ENCODE measurements at places on chromosomes 5 and 9.

DNA sequence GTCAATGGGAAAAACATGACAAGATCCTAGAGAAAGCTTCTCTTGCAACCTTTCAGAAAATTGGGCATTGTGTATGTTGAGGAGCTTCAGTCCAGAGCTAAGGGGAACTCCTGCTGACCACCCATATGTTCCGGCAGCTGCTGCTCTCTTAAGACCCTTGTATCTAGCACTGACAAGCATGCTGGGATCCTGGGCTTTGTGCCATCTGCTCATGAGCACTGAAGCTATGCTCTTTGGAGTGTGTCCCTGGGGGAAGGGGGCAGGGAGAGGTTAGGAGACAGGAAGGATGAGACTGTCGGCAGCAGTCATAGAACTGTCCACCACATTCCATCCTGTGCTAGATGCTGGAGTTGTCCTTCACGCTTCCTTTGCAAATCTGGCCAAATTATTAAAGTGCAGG, 109.3 kb downstream of the JAKMIP2 start:
- DNase-seq = no peak

GRCh38 chr5:96859375-96859774, 16.9 kb upstream of the ERAP2 start:
- DNase-seq = no peak

- no peak for DNase-seq
These were observed 27.3 kb downstream of the CLTA start for GRCh38 chr9:36218011-36218410.

- no peak for DNase-seq
These were observed 416.5 kb upstream of the CCNH start for GRCh38 chr5:87829217-87829551.

GRCh38 chr9:137678202-137678601, 59.4 kb downstream of the EHMT1 start:
- DNase-seq = no peak

DNA sequence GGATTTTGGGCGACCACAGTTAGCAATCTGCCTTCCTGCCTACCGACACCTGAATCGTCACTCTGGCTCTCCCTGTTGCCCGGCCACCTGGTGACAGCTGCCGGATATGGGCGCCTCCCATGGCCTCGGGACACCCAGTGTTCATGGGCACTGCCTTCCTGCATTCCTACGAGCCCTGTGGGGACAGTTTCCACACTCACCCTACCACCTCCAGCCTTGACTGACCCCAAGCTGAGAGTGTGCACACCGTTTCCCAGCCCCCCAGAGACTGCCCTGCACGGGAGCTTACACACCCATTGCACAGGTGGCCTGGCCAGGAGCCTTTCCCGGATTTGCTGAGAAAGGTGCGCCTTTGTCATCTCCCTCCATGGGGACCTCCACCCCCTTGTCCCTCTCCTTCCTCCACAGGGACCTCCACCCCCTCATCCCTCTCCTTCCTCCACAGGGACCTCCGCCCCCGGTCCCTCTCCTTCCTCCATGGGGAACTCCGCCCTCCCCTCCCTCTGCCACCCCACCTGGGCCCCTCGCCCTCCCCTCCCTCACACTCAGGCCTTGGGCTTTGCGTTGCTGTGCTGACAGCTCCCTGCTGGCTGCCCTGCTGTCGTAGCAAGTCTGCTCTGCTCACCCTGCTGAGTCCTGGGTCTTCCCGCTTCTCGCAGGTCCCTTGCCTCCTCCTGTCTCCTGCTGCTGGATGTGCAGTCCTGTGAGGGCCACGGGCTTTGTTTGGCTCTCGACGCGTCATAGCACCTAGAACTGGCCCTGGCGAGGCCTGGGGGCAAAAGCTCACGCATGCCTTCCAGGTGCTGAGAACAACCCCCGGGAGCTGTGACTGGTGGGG, 48.4 kb downstream of the MRPL36 start:
- no peak for DNase-seq

- DNase-seq = no peak
These were observed 210.1 kb downstream of the EPB41L4A start for GRCh38 chr5:112208699-112209615.
